ENCODE measurements at places on chromosomes 1 and 21. TPM values are rescaled to one million over a fixed set of nuclear protein-coding genes. Genes with fewer than 3 reads are reported as not detected.

The ERO1B gene
- total RNA-seq: 2.9 TPM

The SNIP1 gene
- total RNA-seq: 14.1 TPM

GRCh38 chr1:28323720-28324119 lies 5.1 kb upstream of the MED18 start:
- no peak for DNase-seq
- H3K27me3 ChIP-seq: no peaks in the 10 kb centered on the region
- no peaks in the 10 kb centered on the region for H3K36me3 ChIP-seq
- H3K4me1 ChIP-seq: no peaks in the 10 kb centered on the region
- H3K27ac ChIP-seq: no peak overlapping the region

DNA sequence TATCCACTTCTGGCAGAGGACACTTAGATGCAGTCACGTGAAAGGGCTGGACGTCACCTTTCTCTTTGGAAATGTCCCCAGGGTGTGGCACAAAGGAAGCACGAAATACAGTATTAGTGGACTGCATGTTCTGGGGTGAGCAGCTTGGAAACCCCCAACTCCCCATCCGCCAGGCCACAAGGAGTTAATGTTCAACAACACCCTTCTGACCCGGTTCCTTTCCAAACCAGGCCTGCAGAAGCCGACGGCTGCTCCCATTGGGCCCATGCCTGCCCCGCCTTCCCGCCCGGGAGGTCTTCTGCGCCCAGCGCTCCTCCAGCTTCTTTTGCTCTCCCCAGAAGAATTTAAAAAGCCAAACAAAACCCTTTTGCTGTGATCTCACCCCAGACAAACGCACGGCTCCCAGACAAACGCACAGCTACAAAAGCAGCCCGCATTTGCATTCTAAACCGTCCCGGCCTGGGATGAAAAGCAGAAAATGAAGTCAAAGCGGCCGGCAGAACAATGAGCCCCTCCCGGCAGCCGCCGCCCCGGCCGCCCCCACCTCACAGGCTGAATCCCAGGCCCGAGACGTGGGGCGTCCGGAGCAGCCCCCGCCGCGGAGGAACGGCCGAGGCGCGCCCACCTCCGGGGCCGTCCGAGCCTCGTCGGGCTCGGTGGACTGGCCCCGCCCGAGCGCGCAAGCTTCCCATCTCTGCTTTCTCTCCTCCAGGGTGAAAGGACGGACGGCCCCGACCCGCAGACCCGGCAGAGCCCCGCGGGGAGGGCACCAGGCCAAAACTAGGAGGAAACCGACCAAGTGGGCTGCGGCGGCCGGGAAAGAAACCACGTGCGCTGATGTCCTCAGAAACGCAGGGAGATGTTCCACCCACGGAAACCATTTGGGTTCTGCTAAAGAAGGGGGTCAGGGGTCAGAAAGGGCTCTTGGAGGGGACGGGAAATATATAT lies 101.9 kb downstream of the PLPP3 start:
- no peak overlapping the region for H3K27ac ChIP-seq
- H3K4me1 ChIP-seq: peaks cover 5% of the 10 kb centered on the region
- H3K4me3 ChIP-seq: peak overlapping the region; percentile 75
- H3K36me3 ChIP-seq: no peaks in the 10 kb centered on the region

GRCh38 chr1:38332649-38333310 lies 286.2 kb upstream of the POU3F1 start:
- H3K4me1 ChIP-seq: no peaks in the 10 kb centered on the region
- DNase-seq: peak; percentile 31
- H3K4me3 ChIP-seq: no peak overlapping the region
- H3K27ac ChIP-seq: no peak overlapping the region
- H3K27me3 ChIP-seq: no peaks in the 10 kb centered on the region
- H3K36me3 ChIP-seq: no peaks in the 10 kb centered on the region

GRCh38 chr1:19981507-19982312 lies 2.3 kb upstream of the PLA2G2A start:
- no peaks in the 10 kb centered on the region for H3K36me3 ChIP-seq
- no peak overlapping the region for H3K27ac ChIP-seq
- peaks cover 35% of the 10 kb centered on the region for H3K27me3 ChIP-seq
- no peak for DNase-seq

DNA sequence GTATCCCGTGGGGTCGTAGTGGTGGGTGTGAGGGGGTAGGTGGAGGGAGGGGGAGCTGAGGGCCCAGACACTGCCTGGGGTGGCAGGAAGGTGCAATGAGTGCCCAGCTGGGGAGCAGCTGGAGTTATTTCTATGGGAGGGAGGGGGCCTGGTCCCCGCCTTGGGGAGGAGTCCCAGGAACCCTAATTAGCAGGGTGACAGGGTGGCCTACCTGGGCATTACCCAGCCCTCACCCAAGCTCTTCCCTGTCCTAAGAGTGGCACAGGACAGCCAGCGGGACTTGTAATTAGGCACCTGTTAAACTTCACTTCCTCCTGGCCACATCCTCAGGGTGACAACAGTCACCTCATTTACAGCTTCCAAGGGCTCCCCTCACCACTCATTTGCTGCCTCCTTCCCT lies at the start of gene VSIG8:
TSS of gene VSIG8 (minus strand) at position 101 of the 400 bp plus-strand sequence. CDS start 136 bp downstream, outside the sequence.
- no peak for DNase-seq
- no peaks in the 10 kb centered on the region for H3K4me1 ChIP-seq
- H3K27me3 ChIP-seq: no peaks in the 10 kb centered on the region
- no peak within 1 kb of the TSS for H3K27ac ChIP-seq

Data from osteoblast (primary cell).